ENCODE measurements at places on chromosomes 6 and 20.

DNA sequence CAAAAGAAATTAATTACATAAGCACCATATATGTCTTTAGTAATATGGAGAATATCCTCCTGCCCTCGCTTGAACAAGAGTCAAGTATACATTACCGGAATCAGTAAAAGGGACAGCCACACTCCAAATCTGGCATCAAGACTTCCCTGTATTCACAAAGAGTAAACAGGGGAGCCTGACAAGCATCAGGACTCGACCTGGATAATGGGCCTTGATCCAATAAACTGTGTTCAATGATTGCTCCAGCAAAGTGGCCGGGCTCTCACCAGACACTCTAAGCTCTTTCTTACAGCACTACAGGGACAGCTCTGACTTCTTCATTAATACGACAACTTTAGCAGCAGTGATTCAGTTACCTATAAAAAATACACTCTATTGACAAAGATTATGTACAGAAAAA, 307.9 kb upstream of the POU3F2 start:
- no peak for DNase-seq

- no peak for DNase-seq
Measured at GRCh38 chr20:52837378-52837777, 134.8 kb upstream of the TSHZ2 start.

DNA sequence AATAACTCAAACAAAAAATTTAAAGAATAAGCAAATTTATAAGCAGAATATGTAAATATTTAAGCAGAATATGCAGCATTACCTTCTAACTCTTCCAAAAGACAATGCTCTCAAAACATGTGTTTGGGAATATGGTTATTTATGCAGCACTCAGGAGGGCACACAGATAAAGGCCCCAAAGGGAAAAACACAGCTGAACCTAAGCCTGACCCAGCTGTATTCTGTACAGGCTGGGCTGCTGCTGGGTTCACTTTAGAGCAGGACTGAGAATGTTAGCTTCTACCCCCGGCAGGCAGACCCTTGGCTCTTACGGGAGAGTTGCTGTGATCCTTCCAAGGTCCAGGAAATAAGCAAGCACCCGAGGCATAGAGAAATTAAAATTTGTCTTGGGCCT, 37.3 kb downstream of the ABHD12 start:
- DNase-seq: no peak

- DNase-seq: no peak
Measured at GRCh38 chr20:50720582-50720981, 10.8 kb upstream of the PARD6B start.

DNA sequence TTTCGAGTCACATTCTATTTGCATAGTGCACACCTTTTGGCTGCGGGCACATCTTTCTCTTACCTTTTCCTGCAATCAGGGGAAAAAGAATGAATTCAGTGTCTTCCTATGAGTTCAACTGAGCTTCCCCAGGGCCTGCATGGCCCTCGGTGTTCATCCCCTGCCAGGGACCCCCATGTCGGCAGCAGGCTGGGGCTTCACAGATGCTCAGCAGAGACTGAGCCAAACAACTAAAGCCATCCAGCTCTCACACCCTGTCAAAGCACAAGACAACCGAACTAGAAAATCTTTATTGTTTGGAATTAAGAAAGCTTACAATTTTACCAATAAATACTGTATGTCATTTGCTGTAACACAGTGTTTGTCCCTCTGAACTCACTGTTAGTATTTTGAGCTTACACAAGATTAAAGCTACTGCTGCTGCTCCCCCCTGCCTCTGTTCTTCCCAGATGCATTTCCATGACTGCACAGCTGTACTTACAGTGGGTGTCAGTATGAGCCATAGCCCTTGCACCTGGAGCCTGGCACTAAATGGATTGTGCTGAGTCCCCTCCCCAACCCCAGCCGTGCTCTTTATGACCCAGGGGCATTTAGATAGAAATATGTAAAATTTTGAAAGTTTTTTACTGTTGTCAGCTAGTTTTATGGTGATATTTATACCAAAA, 205.8 kb downstream of the TMEM242 start:
- no peak for DNase-seq

All from fibroblast of skin of back (primary cell).